ENCODE measurements at places on chromosomes 16 and 17.

GRCh38 chr17:67678414-67678813, 39.3 kb upstream of the NOL11 start:
- no peak for DNase-seq

- DNase-seq = peak; percentile 78
Measured at GRCh38 chr16:67399218-67399733, 6.0 kb upstream of the TPPP3 start.

DNA sequence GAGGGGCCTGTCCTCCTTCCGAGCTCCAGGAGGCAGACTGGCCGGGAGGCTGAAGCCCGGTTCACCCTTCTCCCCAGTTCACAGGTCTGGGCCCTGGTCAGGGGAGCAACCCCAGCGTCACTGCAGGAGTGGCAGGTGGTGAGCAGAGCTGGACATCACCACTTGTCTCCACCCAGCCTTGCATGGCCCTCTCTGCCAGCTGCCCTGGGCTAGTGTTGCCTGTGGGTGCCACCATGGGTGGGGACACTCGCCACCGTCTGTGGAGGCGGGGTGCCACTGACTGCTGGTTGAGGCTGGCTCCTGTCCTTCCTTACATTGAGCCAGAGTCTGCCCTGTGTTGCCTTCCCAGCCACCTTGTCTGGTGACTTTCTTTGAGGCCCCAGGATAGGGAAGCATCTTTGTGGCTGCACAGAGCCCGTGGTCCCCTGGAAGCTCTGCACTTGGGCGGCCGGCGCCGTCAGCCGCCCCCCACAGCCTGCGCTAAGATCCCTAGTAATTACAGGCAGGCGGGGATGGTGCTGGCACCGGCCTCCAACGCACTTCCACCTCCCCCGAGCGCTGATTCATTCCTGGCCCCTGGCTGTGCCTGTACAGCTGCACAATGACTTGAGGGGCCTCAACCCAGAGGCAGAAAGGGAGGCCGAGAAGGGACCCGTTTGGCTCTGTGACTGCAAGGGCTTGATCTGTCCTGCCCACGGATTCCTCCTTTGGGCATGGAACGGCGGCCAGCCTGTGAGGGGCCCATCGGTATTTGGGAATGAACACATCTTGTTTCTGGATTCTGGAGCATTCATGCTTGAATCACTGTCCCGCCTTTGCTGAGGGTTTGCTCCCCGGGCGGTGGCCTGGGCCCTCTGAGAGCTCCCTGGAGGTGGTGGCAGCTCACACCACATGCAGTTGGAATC, 5.2 kb downstream of the BAIAP2 start:
- DNase-seq = no peak

DNA sequence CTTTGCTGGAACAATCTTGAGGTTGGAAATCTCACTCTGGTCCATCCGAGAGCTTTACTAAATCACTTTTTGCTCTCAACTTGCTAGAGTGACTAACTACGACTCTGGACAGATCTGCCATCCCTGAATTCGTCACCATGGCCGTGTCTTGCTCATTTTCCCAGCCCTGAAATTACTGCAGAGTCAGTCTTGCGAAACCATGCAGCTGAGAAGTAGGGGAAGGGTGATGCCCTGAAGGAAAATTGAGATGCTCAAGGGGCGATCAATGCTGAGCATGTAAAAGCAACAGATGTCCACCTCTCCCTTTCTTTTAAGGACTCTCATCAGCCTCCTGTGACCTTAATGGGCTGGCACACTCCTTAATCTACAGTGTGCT, 18.8 kb downstream of the PCTP start:
- no peak for DNase-seq

DNA sequence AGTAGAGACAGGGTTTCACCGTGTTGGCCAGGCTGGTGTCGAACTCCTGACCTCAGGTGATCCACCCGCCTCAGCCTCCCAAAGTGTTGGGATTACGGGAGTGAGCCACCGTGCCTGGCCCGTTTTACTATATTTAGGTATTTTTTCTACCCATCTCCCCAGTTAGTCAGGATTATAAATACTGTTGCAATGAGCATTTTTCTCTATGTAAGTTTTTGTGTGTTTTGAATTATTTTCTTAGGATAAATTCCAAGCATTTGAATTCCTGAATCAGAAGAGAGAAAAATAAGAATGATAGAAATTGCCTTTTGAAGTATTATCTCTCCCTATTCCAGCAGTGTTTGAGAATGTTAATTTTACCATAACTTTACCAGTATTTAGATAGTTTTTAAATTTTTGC, 36.6 kb downstream of the KIAA0513 start:
- no peak for DNase-seq

DNA sequence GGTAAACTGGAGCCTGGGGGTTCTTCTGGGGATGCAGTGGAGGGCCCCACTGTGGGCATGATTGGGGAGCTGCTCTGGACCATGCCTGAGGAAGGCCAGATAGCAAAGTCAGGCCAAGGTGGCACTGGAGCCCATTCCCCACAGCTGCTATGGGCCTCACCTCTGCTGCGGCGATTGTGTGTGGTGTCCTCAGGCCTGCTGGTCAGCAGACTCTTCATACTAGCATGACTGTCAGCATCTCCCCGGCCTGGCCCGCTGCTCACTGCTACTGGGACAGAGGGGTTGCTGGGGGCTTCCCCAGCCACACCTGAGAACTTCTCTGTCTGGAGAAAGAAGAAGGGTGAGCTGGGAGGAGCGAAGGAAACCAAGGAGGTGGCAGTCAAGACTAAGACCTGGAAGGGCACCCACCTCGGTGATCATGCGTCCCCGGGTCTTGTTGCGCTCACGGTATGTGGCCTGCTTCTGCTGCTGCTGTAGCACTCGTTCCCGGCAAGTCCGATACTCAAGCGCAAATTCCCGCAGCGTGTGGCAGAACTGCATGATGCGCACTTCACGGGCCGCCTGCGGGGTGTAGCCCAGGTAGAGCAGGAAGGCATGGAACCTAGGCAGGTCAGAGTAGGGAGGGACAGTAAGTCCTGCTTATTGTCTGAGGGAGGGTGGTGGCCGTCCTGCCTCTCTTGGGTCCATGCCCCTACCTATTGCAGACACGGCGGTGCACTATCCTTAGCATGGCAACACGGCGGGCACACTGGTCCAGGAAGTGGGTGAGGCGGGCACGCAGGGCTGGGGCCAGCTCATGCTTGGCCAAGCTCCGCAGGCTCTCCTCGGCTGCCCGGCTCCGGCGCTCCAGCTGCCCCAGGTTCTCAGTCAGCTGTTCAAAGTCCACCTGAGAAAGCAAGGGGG, 3.2 kb downstream of the TMEM208 start:
- no peak for DNase-seq

DNA sequence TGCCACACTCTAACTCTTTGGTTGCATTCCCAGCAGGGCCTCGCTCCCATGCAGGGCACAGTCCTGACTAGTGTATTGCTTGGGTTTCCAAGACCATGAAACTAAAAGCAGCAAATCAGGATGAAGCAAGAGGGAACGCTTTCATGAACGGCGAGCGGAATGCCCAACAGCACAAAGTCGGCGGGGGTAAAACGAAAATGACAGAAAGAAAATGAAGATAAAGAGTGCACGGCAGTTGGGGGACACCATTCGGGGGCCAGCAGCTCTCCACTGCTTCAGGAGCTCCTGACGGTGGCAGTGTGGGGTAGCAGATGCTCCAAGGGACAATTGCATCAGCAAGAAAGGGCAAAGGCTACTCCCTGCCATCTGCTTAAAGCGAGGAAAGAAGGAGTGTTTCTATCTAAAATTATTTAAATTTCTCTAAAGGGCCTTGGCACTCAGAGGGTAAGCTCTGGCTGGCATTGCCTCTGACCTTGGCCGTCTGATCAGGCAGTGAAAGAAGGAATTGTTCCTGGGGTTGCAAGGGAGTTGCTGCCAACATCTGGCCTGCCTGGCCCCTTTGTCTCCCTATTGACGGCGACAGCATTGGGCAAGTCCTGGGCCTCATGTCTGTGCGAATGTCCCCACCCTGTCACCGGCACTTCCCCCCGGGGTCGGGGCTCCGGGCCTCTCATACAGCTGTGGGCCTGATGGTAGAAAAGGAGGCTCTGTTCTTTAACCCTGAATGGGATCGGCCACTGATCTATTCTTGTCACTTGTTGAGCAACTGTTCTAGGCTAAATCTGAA, 138.2 kb downstream of the CMIP start:
- no peak for DNase-seq

DNA sequence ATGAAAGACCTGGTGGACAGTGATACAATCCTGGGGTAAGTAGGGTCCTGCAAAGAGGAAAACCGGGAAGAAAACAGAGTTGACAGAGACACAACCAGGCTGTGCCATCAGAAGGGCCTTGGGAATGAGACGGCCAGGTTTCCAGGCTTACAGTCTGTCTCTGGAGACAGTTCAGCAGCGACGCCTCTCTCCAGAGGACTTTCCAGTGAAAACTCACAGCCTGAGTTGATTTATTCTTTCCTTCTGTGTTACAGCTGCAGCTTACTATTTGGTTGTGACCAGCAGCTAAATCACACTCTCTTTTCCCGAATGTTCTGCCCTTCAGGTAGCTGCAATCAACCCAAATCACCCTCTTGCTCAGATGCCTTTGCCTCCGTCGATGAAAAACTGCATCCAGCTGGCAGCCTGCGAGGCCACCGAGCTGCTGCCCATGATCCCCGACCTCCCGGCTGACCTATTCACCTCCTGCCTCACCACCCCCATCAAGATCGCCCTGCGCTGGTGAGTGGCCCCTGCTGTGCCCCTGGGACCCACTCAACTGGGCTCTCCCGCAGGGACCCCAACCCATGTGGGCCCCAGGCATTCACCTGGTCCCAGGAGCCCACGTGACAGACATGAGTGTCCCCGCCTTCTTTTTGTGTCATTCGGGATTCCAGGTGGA, 209.2 kb downstream of the RPTOR start:
- no peak for DNase-seq

DNA sequence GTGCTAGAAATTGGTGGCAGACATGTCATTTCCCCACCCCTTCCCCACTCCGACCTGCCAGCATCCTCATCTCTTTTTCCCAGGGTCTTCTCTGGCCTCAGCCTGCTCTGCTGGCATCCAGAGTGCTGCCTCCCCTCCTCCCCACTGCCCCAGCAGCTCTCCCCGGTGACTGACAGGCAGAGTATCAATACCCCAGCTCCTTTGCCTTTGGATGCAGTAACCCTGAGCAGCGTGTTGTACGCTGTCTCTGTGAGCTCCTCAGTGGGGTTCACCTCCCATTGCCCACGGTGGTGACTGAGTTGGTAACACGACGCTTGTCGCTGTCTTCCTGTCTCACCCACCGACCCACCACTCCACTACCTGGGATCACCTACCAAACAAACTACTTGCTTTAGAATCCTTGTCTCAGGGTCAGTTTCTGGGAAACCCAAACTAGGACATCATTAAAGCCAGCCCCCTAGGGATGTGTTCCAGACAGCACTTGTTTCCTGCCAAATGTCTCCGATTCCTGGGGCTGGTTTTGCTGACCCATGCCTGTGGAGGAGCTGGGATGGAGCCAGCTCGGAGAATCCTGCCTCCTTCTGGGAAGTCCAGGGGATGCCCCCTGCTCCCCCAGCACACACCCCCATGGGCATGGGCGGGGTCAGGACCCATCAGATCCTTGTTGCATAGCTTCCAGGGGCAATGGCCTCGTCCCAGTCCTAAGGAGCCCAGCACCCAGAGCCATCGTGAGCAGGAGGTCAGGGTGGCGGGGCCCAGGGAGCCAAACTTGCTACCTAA, 8.3 kb upstream of the SBK1 start:
- no peak for DNase-seq
